ENCODE measurements at places on chromosomes 4 and X.

DNA sequence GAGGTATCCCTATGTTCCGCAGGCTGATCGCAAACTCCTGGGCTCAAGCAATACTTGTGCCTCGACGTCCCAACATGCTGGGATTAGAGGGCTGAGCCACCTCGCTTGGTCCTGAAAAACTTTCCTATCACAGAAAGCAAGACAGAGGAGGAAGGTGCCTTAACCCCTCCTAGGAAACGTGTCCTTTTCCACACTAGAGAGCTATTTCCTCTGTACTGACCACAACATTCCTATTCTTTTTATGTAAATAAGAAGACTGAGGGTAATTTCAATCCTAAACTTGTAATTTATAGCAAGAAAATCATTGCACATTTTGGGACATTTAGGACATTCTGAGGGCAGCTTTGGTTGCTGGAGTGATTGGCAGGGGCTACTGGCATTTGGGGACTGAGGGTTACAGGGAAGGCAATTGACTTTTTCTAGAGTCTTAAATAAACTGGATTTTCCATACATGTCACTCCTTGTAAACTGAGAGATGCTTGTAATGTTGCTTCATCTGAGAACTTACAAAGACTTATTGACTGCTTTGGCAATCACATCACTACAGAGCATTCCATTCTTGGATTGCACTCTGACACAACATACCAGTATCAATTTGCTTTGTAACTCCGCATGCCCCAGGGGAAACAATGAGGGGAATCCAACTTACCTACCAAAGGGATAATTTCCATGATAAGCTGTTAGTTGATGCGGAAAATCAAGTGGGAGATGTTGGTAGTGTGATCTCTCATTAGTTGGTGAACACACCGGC lies 15.6 kb downstream of the XAGE3 start:
- no peak for DNase-seq

DNA sequence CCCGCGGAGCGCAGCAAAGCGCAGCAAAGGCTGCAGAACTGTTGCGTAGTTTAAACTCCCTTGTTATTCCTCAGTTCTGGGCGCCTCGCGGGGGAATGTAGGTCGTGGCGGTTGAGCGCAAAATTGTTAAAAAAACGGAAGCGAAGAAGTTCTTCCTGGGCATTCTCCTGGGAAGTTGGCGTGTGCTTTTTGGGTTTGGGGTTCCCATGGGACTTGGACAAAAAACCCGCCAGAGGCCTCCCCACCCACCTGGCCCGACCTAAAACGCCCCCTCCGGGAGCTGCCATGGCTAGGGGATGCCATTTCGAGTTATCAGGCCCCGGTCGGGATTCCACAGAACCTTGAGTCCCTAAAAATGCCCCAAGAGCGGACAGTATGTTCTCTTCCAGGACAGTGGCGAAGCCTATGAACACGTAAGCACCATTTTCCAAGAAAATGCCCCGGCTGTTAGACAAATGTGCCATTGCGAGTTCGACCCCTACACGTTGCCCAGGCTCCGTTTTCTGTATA lies 8.9 kb downstream of the ZIC3 start:
- DNase-seq = no peak

DNA sequence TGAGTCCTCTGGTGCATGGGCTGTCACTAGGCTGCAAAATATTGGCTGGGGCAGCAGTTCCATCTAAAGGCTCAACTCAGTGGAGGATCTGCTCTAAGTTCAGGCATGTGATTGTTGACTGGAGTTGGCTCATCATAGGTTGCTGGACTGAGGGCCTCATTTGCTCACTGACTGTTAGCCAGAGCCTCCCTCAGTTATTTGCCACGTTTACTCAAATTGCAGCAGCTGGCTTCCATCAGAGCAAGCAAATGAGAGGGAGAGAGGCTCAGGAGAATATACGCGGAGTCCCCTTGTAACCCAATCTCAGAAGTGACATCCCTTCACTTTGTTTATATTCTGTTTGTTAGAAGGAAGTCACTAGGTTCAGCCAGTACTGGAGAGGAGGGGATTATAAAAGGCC lies 54.1 kb downstream of the BMP3 start:
- DNase-seq = no peak

DNA sequence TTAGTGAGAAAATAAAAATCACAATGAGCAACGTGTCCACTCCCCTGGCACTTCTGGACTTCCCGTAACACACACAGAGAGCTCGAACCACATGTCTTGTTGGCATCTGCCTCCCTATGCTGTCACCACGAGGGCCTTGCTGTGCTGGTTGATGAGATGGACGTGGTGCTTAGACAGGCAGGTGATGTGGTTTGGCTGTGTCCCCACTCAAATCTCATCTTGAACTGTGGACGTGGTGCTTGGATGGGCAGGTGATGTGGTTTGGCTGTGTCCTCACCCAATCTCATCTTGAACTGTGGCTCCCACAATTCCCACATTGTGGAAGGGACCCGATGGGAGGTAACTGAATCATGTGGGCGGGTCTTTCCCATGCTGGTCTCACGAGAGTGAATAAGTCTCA lies 40.0 kb downstream of the FGFRL1 start:
- DNase-seq = no peak

GRCh38 chr4:30720021-30720660 lies at the start of gene PCDH7:
Gene PCDH7, plus strand, starts transcription at chr4:30720369. Its CDS starts 1,054 bp downstream, at chr4:30721423.
- DNase-seq = peak; percentile 79

DNA sequence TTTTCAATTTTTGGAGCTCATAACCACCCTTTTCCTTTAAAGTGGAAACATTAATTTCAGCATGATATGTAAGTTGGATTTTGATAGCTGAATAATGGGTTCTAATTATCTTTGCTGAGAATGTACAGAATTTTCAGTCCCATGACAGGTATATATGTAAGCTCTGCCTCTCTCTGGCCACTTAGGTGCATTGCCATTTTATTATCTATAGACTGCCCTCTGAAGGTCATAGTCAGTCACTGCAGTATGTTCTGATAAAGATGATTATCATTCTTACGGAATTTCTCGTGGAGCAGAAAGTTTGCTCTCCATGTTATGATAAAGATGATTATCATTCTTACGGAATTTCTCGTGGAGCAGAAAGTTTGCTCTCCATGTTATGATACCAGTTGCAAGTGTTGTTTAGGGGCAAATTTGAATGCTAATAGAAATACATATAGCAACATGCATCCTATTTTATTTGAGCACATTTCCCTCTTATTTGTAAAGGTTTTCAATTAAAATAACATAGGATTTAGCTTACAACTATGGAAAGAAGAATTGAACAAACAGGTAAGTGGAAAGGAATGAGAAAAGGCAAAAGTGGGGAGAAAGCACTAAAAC lies 10.4 kb downstream of the AFP start:
- peak; percentile 21 for DNase-seq

- no peak for DNase-seq
Measured at GRCh38 chrX:92209936-92210335, 430.8 kb downstream of the PCDH11X start.

GRCh38 chr4:11426731-11427120 lies 2.0 kb downstream of the HS3ST1 start:
- DNase-seq = peak; percentile 9

- no peak for DNase-seq
Measured at GRCh38 chr4:8732681-8733243, 138.9 kb downstream of the HMX1 start.

DNA sequence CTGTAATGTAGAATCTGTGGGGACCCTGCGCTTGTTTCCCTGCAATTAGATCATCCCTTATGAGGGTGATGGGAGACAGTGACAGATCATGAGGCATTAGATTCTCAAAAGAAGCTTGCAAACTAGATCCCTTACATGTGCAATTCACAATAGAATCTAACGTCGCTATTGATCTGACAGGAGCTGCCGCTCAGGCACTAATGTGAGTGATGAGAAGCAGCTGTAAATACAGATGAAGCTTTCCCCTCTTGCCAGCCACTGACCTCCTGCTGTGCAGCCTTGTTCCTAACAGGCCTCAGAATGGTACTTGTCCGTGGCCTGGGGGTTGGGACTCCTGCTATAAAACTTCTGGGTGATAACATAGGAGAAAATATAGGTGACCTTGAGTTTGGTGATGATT lies 1076.8 kb downstream of the PDHA2 start:
- no peak for DNase-seq

- no peak for DNase-seq
Measured at GRCh38 chr4:88881227-88881569, 175.8 kb downstream of the FAM13A start.

GRCh38 chr4:121454251-121454979 lies 73.6 kb upstream of the QRFPR start:
- DNase-seq = no peak

- no peak for DNase-seq
Measured at GRCh38 chr4:165600959-165601683, 222.3 kb downstream of the CPE start.

- DNase-seq = no peak
Measured at GRCh38 chr4:160811956-160812355, 1351.8 kb downstream of the FSTL5 start.

Measured in right lung (tissue), 10 donors.